Epithelial cell of esophagus (primary cell): ENCODE measurements at places on chromosomes 6 and 20.

GRCh38 chr20:15528391-15529111 is 1044.7 kb downstream of the KIF16B start:
- DNase-seq, result no peak

GRCh38 chr20:34747479-34747878 is 43.3 kb downstream of the TP53INP2 start:
- DNase-seq, result no peak

GRCh38 chr6:114312931-114313330 is 29.9 kb downstream of the HS3ST5 start:
- no peak for DNase-seq

GRCh38 chr6:70282312-70282918 is 20.5 kb downstream of the COL9A1 start:
- no peak for DNase-seq

DNA sequence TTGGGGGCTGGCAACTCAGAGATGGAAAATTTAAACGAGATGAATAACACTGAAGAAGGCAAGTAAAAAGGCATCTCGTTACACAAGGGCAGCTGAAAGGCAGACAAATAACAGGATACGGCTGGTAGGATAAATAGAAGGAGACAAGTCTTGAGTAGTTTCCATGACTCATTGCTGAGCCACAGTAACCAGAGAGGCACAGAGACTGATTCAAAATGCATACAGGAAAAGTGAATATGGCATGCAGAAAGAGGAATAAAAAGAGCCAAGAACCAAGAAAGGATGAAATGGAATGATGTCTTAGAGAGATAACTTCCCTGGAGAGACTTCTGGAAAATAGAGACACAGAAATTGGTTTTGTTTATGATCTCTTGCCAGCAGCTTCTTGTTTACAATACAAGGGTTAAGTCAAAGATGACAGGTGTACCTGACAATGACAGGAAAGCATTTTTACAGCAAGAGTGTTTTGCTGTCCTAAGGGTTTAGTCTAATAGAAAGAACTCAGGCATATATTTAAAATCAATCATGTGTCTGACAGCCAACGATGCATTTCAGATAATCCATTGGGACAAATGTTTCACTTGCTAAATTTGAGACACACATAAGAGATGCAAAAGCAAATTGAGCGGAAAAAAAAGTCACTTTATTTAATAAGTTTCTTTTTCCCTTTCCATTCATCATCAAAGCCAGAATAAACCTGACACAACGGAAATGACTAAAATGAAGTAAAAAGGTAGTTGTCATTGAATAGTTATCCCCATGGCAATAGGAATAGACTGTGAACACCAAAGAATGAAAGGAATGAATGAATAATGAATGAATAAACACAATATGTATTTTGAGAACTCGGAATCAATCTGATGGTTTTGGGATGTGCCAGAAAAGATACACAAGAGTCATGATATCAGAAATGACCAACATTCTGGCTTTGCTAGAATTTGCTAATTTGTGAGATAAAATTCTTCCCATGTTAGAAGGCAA is 68.0 kb upstream of the KCNQ5 start:
- DNase-seq, result peak; percentile 95

- no peak for DNase-seq
Observed at GRCh38 chr6:2110504-2110903, 134.9 kb downstream of the GMDS start.

DNA sequence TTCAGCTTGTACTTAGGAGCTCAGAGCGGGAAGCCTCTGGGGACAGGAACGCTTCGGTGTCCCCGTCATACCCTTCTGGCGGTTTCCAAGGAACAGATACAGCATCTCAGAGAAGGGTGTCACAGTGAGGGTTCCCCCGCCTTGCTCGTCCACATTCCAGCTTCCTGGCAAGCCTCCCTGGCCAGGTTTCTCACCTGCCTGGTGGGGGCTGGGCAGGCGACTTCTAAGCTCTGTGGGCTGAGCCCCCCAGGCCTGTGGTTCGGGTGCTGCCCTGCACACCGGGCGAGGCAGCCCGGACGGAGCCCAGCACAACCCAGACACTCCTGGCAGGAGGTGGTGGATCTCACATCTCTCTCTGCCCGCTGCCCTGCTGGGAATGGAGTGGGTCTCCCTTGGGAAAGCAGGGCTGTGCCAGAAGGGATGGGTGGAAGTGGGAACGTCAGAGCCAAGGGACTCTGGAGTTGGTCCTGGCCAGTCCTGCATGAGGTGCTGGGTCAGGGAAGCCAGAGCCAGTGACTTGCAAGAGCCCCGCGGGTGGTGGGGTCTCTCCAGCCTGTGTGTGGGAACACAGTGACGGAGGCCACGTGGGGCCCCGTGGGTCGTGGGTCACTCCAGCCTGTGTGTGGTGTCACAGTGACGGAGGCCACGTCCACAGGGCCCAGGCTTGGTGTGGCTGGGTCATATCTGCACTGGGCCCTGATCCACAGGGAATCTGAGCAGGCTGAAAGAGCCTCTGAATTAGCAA is 47.7 kb upstream of the SMOC2 start:
- no peak for DNase-seq

GRCh38 chr6:82353848-82354247 is 9.8 kb upstream of the TPBG start:
- peak; percentile 13 for DNase-seq

DNA sequence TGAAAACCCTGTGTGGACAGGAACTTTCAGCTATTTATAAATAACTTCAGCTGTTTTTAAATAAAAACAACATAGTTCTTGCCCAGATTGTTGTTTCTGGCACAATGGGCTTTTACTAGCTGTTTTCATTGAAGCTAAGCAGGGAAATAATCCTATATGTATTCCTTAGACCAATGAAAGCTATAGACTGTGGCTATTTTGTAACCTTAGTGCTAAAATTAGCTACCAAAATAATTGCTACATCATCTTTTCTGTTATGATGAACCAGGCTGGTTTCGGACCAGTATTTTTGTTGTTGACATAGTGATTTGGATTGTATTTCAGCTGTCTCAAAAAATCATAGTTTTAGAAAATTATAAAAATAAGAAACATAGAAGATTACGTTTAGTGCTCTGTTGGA is 13.7 kb downstream of the PHF3 start:
- no peak for DNase-seq

DNA sequence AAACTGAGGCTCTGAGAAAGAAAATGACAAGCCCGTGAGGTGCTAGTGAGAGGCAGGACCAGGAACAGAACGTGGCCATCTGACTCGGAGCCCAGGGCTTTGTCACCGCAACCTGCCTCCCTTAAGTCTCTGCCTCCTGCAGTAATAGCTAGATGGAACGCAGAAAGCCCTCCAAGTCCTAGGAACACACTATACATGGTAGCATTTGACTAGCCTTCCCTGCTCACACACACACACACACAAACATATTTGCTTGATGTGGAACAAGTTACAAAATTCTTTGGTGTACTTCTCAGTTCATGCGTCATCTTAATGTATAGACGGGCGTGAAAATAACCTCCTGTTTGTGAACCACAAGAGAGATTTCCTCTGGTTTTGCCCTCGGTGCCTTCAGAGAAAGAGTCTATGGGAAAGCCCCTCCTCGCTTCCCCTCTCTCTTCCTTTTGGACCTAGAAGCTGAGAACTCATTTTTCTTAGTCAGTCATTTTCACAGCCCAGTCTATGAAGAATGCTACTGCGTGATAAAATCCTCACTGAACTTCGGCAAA is 38.8 kb downstream of the C6orf52 start:
- DNase-seq, result no peak

GRCh38 chr6:169839029-169839481 is 87.6 kb downstream of the ERMARD start:
- no peak for DNase-seq

- DNase-seq, result no peak
Observed at GRCh38 chr6:138025528-138025978, 81.7 kb downstream of the PERP start.

DNA sequence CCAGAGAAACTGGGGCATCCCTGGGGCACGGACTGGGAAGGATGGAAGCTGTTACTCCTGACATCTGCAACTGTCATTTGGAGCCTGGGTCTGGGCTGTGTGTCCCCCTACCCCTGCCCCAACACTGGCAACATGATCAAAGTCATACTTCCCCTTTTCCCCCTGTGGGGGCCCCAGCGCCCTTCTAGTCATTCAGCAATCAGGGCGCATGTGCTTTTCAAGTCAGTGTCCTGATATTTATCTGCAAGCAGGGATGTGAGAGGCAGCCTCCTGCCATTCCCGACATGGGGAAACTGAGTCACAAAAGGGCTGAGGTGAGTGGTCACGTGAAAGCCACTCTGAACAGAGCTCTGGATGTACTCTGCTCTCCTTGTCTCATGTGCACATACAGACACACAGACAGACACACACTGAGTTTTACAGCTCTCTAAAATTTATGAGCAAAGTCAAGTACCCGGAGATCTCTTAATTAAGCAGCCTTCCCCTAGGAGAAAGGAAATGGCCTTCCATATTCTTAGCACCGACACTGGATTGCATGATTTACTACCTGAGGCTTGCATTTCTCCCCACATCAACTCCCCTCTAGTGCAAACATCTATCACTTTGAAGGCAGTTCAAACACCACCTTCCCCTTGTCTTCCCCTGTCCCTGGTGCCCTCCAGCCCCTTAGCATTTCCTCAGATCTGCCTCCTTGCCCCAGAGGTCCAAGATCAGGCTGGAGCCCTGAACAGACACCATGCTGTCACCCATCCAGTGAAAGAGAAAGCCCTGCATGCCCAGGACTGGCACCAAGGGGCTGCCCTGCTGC is 170.7 kb downstream of the CDC5L start:
- DNase-seq, result no peak

DNA sequence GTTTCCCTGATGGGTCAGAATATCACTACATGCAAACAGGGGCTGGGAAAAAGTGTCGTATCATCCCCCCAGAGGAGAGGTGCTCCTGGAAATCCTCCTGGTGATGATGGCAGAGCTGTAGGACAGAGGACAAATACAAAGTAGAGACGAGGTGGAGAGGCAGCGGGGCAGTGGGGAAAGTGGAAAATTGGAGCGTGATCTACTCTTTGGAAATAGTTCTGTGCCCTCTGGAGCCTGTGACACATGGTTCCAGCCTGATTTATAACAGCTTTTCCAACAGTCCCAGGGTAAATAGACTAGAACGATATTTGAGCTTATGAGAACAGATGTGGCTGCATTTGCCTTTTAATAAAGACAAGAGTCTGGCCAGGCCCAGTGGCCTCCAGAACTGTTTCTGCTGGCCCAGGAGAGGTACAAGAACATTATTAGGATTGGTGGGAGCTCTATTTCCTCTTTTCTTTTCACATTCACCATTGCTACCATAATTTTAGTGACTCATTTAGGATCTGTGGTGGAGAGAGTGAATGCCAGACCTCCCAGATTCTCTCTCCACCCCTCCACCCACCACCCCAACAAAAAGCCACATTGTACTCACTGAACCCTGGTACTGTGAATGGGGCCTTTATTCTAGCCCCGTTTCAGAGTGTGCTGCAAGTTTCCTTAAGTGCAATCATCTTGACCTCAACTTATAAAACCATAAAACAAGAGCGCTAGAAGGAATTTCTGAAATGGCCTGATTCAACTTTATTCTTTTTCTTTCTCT is 78.3 kb downstream of the BTBD3 start:
- no peak for DNase-seq

DNA sequence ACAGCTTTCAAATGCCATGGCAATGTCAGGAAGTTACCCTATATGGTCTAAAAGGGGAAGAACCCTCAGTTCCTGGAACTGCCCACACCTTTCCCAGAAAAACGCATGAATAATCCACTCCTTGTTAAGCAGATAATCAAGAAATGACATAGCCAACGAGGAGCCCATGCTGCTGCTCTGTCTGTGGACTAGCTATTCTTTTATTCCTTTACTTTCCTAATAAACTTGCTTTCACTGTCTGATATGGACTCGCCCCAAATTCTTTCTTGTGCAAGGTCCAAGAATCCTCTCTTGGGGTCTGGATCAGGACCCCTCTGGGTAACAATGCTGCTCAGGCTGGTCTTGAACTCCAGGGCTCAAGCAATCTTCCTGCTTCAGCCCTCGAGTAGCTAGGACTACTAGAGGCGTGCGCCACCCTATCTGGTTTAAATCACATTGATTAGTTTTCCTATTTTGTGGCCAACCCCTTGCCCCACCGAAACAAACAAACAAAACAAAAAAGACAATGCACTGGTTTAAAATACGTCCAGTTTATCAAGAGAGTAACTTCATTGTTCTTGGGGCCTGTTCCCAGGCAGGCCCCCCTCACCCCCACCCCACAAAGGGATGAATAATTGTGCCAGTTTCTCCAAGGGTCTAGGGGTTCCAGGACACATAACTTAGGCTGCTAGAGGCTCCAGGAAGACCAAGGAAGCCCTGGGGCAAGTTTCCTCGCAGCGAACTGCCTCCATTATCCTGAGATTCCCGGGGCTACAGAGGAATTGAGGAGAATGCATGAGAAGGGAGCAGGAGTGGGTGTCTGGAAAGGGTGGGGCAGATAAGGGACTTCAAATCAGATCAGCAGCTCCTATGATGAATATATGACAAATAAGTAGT is 10.1 kb upstream of the AKAP12 start:
- DNase-seq, result no peak

GRCh38 chr20:51067792-51068191 is 44.9 kb upstream of the KCNG1 start:
- no peak for DNase-seq

- DNase-seq, result peak; percentile 87
Observed at GRCh38 chr6:47651505-47651944, 46.9 kb upstream of the ADGRF4 start.

DNA sequence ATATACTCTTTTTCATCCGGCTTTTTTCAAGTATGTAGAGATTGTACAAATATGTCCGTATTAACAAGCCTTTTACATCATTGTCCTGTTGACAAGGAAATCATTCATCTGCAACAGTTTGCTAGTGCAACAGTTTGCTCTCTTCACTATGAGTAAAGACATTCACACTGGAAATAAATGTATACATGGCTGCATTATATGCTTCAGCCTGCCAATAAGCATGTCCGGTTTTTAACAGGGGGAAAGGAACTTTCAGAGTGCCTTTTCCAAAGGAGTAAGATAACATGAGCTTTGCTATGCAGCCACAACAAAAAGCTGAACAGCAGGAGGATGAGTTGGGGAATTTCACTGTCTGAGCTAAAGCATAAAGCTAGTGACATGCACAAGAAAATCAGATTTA is 99.4 kb upstream of the ADTRP start:
- DNase-seq, result no peak
